ENCODE measurements at places on chromosomes 2 and 18.

- no peak for DNase-seq
Observed at GRCh38 chr2:233833345-233833744, 21.0 kb downstream of the HJURP start.

GRCh38 chr2:128427413-128427755, 108.7 kb upstream of the HS6ST1 start:
- DNase-seq: no peak

DNA sequence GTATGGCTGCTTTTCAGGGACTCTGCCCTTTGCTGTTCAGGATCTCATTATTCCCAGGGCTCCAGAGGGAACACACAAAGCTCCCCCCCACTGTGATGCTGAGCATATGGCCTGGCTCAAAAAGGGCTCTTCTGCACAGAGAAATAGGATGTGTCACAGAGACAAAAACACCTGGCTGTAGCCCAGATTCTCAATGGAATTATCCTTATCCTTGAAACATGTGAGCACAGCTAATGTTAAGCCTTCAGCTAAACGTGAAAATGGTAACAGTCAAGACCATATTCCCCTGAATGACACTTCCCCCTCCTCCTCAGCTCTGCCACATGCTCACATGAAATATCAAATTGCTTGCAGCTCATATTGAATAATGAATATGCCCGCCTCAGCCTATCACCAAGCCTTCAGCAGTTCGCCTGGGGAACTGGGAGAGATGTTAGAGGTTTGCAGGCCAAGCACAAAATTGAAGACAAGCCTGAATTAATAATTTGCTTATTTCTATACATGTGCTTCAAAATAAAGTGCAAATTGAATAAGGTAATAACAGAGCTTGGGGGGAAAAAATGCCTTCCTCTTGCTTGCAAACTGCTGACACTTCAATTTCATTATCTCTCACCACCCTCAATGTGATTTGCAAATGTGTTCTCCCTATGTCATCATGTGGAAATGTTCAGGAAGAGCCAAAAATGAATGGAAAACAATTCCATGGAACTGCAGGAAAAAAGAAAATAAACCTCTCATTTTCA, 181.0 kb upstream of the HNRNPA3 start:
- DNase-seq: no peak

- DNase-seq: no peak
Observed at GRCh38 chr2:73225513-73226360, 7.3 kb downstream of the PRADC1 start.

- DNase-seq: no peak
Observed at GRCh38 chr2:96506907-96507240, 1.7 kb upstream of the NEURL3 start.

GRCh38 chr2:207155516-207156444, 10.0 kb downstream of the KLF7 start:
- no peak for DNase-seq

- no peak for DNase-seq
Observed at GRCh38 chr18:76720683-76721082, 101.7 kb upstream of the ZNF236 start.

DNA sequence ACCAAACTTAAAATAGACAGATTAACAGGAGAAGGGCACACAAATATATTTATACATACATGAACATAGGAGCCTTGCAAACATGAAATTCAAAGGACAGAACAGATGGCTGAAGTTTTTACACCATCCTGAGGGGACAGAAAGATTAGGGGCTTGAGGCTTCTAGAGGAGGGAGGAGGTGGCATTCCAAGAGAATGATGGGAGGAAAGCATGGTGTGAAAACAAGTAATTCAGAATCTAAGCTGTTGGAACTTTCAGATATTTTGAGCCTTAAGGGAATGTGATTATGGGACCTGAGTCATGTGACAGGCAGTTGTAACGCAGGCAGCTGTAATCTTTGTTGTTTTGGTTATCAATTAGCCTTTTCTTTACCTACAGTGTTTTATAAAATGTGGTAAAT, 225.2 kb upstream of the SPOPL start:
- DNase-seq: no peak

- no peak for DNase-seq
Observed at GRCh38 chr2:230932556-230933511, 7.8 kb upstream of the GPR55 start.

DNA sequence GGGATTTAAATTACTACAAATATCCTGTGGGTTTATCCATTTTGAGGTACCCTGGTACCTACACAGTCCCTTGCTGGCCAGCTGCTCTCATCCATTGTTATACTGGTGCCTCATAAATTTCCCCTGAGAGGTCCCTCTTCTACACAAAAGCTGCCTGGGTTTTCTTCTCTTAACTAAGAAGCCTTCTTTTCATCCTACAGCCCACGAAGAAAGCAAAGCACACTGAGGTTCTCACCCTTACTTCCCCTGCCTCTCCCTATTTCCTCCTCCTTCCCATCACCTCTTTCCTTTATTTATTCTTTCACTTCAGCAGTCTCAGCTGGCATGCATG, 154.9 kb downstream of the CSRNP3 start:
- no peak for DNase-seq

DNA sequence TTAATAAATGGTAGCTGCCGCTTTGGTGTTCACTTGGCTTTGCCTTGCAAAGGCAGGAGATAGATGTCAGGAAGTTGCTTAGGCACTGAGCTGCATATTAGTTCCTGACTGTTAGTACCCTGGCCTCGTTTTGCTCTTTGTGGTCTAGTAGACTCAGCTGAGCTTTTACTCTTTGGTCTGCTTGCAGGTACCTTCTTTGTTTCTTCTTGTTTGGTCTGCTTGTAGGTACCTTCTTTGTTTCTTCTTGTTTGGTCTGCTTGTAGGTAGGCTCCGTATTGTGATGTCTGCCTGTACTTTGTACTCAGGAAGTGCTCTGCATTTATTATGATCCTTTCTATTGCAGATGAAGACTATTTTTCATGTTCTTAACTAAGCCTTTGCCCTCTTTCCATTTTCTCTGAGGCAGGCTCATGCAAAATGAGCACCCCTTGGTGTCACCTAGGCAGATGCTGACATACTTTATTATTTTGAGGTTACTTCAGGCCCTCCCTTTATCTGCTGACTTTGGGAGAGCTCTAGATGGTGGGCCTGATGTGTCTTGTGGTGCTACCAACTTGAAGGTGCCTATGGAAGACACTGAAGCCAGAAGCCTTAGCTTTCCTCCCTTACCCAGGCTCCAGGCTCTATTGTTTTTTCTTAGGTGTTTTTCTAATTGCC, 6.0 kb downstream of the RPIA start:
- DNase-seq: no peak

GRCh38 chr2:84486441-84487115, 27.5 kb upstream of the SUCLG1 start:
- no peak for DNase-seq

GRCh38 chr2:100588071-100588786, 25.4 kb downstream of the PDCL3 start:
- no peak for DNase-seq

GRCh38 chr18:22213333-22213973, 44.1 kb downstream of the GATA6 start:
- no peak for DNase-seq

DNA sequence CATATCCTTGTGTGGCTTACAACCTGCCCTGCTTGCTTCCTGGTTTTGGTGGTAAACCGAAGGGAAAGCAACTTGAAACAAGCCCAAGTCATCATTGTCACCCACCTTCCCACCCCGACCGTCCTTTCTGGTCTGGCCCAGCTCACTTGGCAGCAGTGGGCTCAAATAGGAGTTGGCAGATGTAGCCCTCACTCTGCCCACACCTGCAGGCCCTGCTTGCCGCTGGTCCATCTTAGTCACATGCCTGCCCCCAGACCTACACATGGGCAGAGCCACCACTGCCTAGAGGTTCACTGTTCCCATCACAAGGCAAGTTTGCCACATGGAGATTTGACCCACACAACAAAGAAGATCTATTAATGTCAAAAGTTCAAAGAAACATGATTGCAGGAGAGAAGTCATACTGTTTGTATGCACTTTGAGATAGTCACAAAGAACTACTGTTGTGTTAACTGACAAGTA, 9.3 kb downstream of the EIPR1 start:
- no peak for DNase-seq

DNA sequence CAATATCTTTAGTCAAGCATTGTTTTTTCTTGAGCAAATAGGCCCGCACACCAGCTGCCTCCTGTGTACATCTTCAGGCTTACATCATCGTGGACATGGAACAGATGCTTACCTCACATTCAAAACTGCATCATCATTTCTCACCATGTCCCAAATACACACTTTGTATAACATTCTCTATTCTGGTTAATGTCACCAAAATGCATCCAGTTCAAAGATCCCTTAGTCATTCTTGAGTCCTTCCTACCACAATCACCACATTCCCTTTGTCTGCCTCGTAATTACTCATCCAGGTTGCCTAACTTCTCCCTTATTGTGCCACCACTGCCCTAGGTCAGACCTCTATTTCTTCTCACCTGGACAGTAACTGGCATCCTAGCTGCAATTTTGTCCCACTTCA, 373.7 kb upstream of the GALNT5 start:
- DNase-seq: no peak

- no peak for DNase-seq
Observed at GRCh38 chr2:71534826-71535225, 81.5 kb downstream of the DYSF start.

DNA sequence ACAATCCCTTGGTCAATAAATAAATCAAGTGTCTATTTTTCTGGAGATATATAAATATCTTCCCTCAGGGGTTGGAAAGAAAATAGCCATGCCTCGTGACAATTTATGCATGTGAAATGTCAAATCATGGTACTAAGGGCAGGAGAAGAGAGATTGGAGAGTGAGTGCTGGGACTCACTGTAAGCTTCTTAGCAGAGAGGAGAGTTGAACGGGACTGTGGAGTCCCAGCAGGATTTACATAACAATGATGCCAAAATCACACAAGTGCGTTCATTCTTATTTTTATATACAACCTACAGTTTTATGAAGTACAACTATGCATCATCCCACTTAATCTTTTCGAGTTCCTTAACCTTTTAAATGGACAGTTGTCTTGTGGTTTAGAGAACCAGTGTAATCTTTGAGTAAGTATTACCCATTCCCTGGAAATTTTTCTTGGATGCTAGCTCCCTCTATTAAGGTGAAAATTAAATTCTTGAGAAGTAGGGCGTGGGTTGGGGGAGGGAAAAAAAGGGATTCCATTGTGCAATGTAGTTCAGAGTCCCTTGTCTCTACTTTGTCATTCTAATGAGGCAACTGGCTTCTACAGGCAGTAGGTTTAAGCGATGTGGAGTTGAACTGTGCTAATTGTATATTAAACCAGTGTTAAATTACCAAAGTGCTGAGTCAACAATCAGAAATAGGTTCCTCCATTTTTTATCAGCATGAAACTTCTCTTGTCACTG, 143.6 kb upstream of the EPHA4 start:
- DNase-seq: no peak

DNA sequence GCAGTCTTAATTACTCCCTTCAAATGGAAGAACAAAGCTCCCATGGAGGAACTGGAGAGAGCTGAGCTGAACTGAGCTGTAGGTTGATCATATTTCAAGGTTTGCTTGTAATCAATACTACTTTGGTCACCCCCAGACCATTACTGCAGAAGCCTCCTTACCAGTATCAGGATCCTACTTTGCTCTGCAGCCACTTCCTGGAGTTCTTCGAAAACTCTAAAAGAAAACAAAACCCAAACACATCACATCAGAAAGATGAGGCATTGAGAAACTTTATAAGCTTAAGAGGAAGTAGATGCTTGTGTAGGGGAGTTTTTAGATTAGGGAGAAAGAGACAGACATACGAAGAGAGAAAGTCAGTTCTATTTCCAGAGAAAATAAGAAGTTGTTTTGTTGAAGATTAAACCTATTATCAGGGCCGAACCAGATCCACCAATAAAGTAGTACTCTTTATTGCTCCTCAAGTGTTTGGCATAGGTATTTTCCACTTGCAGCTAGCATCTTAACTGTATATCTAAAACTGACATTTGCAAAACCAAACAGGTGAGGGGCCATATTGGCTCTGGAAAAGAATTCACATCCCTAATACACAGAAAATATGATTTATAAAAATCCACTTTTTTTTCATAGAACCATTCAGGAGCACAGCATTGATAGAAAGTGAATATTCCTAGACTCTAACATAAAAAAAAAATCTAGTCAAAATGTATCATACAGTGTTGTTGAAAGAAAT, 166.9 kb upstream of the KLF7 start:
- no peak for DNase-seq

- no peak for DNase-seq
Observed at GRCh38 chr2:128717758-128718710, 399.4 kb upstream of the HS6ST1 start.

DNA sequence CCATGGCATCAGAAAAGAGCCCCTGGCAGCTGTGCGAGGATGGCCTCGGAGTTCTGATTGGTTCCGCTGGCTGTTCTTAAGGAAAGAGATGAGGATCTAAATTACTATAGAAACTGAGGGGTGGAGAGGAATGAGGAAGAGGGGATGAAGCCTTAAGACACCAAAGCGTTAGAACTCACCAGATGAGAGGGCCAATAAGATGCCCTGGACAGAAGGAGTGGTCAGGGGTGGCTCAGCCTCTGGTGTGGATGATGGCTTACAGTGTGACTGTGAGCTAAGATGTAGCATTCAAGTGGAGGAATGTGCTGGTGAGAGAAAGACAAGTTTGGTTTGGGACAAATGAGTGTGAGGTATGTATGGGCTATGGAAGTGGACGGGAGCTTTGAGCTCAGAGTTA, 97.8 kb downstream of the ZFP36L2 start:
- DNase-seq: no peak

GRCh38 chr2:171253900-171254650, 93.4 kb upstream of the TLK1 start:
- no peak for DNase-seq

- DNase-seq: no peak
Observed at GRCh38 chr18:51279367-51279984, 82.0 kb upstream of the MEX3C start.

DNA sequence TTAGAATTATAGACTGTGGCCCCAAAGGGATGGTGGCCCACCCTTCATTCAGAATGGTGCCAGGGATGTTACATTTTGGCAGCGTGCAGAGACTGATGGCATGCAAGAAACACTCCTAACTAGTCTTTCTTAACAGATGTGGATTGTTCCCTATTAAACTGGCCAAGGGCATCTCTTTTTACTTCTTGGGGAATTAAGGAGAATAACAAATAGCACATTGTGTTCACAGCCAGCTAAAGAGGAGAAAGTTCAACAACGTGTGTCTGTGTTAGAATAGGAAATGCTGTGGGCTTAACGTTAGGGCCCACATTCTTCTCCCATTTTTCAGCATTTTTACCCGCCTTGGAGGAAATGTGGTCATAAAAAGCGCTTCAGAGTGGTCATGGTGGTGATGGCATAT, 404.8 kb downstream of the CDH2 start:
- no peak for DNase-seq

GRCh38 chr18:35348001-35348400, 3.8 kb upstream of the ZNF24 start:
- no peak for DNase-seq

DNA sequence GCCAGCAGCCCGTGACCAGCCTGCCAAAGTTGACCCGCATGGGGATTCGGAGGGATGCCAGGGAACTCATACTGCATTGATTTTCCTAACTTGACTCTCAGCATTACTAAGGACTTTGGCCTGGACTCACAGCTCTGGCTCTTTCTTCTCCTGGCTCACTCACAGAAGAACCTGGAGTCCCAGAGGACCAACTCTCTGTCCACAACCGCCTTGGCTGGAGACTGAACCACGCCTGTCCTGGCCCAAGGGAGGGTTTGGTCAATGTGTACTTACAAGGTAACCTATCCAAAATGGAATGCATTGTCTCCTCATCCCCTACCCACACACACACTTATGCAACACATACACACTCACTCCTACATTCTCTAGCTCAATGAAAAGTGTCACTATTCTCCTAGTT, 135.6 kb upstream of the KLHL29 start:
- no peak for DNase-seq

- no peak for DNase-seq
Observed at GRCh38 chr2:240898731-240899467, 2.9 kb upstream of the MAB21L4 start.

Data from stimulated activated CD8-positive, alpha-beta memory T cell treated with anti-CD3 and anti-CD28 coated beads, Interleukin-15, amount 100 ng/mL, for 24 hours (primary cell).